Ureter (tissue), 1 donor: ENCODE measurements at places on chromosomes 11 and 22. TPM values are rescaled to one million over a fixed set of nuclear protein-coding genes. Genes with fewer than 3 reads are reported as not detected.

INPPL1 gene
- total RNA-seq = 144 TPM

GRCh38 chr11:38517991-38518390, 1920.0 kb upstream of the RAG2 start:
- no peak for DNase-seq

GRCh38 chr11:74577624-74578396, 14.6 kb upstream of the POLD3 start:
- DNase-seq = no peak

FIBIN gene
- total RNA-seq = 6.1 TPM

GRCh38 chr11:65395961-65396530, 9.6 kb downstream of the FRMD8 start:
- no peak for DNase-seq

- no peak for DNase-seq
These were observed 33.7 kb downstream of the APLP2 start for GRCh38 chr11:130103296-130103814.

- peak; percentile 69 for DNase-seq
These were observed 18.1 kb upstream of the MRTFA start for GRCh38 chr22:40654522-40655167.

DNA sequence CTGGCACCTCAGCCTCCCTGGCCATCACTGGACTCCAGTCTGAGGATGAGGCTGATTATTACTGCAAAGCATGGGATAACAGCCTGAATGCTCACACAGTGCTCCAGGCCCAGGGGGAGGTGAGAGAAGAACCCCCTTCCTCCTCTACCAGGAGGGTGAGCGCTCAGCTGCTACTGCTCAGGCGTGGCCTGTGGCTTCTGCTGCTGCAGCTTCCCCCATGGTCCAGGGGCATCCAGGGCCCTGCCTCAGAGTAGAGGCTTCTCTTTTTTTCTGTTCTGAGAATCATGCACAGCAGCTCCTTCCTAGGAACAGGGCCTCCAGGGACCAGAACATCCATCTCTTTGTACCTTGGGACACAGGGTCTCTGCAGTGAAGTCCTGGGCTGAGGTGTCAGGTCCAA, 83.1 kb downstream of the VPREB1 start:
- no peak for DNase-seq

P4HA3 gene
- 1.7 TPM for total RNA-seq

DNA sequence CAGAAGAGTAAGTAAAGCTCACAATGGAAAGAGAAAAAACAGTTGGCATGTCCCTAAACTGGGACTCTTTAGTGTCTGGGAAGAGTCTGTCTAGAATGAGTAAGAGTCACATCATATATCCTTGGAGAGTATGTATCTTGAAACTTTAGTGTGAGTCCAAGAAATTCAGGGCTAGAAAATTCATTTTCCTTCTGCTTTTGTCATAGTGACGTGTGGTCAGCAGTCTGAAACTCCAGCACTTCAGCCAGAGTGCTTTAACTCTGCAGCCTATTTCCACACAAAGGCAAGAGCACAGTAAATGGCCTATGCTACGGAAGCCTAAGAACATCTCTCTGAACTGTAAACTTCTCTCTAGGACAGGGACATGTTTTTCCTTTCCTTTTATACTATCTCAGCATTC, 174.1 kb downstream of the FAM181B start:
- DNase-seq = no peak

GPR83 gene
- total RNA-seq = not detected

DNA sequence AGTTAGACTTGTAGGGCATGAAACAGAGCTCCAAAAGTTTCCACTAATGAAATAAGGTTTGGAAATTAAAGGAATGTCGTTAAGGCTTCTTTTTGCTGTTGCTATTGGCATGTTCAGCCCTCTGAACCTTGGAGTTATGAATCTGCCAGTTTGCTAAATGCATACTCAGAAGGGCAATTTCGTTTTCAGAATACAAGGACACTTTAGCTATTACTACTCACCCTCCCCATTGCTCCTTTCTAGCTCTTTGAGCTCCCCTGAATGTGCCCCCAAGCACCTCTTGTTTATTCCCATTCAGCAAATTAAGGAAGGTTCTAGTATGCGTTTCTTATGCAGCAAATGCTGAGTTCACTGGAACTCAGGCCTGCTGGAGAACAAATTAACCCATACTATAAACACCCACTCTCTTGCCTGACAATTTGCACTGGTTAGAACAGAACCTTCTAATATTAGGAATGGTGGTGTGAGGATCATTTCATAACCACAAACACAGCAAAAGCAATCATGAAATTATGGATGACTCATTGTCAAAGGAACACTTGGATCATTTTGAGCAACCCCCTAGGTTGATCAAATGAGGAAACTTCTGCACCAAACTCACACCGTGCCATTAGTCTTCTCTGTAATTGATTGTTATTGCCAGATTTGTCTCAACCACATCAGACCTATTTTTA, 26.2 kb upstream of the LIN7C start:
- no peak for DNase-seq

DNA sequence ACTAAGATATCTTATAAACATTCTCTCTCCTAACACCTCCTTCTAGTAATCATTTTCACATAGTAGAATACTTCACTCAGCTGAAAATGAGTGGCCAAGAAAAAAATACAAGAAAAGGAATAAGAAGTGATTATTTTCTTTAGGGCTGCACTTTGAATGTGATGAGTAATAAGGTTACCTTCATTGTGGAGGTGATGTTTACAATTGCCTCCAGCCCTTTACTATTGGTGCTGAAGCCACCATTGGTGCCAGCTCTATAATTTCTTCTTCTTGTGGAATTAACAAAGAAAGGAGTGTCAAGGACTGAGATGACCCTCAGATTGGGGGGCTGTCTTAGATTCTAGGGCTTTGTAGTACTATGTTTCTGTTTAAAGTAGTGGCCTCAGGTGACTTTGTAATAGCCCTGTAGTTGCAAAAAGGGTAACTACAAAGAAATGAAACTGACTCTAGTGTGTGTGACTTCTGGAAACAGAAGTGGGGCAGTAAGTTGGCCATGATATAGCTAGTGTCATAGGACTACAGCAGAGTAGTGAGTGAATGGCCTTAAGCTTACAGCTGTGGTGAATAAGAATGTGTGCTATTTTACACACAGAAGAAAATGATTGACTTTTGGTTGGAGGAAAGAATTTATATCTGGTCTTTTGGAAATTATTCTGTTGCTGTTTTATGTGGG, 287.2 kb downstream of the TMEM135 start:
- no peak for DNase-seq

MGAT3 gene
- 12.9 TPM for total RNA-seq

CASP5 gene
- not detected for total RNA-seq

DNA sequence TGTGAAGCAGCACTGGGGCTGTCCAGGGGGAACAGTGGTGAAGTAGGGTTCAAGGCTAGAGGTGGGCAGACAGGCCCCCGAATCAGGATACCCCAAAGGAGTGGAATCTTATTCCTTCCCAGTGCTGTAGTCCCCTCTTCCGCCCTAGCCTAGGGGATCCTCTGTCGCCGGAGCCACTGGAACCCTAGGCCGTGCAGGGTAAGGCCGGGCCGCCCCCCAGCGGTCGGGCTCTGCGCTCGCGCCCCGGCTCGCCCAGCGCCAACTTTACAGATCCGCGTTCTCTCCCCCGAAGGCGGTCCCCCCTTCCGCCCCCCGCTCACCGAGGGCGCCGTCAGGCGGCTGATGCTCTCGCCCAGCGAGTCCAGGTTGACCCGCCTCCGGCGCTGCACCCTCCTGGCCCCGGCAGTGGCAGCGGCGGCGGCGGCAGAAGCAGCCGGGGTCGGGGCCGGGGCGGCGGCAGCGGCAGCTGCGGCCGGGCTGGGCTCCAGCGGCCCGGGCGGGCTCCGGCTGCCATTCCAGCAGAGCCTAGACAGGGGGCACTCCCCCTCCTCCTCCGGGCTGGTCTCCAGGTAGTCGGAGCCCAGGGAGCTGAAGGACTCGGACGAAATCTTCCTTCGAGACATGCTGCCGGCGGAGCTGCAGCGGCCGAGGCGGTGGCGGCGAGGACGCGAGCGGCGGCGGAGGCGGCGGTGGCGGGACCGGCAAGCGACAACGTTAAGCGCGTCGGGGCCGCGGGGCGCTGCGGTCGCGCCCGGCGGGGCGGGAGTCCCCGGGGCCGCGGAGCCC, 650 bp downstream of the GUCY1A2 start:
- DNase-seq = peak; percentile 57

- no peak for DNase-seq
These were observed 8.4 kb upstream of the RANBP1 start for GRCh38 chr22:20107471-20107901.

CRYBB1 gene
- total RNA-seq = not detected

GRCh38 chr11:121282386-121282785, 10.2 kb upstream of the SC5D start:
- DNase-seq = no peak

GRCh38 chr11:68313574-68314202, 1.3 kb downstream of the LRP5 start:
- DNase-seq = no peak

DNA sequence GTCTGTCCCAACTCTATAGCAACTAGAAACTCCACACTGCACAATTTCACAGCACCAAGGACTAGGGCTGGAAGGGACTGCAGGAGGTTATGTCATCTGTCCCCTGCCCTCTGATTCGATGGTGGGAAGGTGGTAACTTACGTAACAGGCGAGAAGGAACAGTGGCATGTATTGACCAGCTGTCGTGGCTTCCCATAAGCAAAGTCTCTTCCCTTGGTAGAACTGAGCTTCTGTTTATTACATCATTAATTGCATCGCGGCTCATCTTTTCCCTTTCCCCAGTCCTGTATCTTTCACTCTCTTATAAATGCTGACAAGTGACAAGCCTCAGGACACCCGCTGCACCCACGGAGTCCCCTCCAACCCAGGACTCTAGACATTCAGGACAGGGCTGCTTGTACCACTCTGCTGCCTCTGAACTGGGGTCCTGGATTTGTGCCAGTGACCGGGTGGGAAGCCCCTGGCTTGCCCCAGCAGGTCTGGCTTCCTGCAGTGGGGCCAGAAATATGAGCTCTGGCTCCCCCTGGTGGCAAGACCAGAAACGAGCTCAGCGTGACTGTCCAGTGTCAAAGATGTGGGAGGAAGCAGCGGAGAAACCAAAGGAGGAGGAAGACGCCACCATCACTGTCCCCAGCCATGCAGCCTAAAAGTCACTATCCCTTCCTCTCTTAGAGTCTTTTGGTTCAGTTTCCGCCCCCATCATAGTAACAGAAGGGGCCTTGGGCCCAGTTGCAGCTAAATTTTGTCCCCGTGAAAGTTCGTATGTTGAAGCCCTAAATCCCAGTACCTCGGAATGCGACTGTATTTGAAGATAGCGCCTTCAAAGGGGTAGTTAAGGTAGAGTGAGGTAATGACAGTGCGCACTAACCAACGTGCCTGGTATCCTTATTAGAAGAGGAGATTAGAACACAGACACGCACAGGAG, 84.5 kb downstream of the ISX start:
- DNase-seq = peak; percentile 67

TRIM49 gene
- not detected for total RNA-seq

OR4C6 gene
- total RNA-seq = not detected

DNA sequence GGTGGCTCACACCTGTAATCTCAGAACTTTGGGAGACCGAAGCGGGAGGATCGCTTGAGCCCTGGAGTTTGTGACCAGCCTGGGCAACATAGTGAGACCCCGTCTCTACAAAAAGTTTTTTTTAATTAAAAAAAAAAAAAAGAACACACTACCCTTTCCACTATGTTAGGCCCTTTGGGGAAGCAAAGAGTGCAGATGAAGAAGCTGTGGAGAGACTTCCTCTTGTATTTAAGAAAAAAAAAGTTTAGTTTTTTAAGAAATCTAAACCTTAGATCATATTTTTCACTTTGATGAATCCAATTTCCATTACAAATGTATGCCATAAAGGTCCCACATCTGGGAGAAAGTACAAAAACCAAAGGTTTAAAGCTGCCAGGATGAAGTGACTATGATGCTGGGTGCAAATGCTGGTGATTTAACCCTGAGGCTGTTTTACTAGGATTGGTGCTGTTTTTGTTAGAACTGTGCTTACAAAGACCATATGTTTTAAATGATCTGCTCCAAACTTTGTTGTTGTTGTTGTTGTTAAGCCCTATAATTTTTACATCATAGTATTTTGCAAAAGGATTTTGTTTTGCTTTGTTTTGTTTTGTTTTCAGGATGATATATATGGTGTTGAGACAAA, 28.9 kb upstream of the ACER3 start:
- DNase-seq = no peak

DNA sequence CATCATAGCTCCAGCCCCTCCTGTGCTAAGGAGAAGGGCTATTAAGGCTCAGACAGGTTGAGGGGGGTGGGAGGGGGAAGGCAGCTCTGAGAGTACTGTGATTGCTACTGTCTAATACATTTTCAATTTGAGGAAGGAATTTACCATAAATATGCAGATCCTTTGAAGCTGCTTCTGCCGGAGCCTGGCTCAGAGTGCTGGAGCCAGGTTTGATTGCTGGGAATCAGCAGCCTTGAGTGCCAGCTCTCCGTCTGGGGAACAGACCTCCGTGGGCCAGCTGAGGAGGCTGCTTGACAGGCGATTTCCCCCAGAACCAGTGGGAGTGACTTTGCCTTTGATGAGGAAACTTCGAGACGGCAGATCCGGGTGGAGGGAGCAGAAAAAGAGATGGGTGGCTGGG, 141.7 kb upstream of the TBCEL start:
- DNase-seq = no peak

DNA sequence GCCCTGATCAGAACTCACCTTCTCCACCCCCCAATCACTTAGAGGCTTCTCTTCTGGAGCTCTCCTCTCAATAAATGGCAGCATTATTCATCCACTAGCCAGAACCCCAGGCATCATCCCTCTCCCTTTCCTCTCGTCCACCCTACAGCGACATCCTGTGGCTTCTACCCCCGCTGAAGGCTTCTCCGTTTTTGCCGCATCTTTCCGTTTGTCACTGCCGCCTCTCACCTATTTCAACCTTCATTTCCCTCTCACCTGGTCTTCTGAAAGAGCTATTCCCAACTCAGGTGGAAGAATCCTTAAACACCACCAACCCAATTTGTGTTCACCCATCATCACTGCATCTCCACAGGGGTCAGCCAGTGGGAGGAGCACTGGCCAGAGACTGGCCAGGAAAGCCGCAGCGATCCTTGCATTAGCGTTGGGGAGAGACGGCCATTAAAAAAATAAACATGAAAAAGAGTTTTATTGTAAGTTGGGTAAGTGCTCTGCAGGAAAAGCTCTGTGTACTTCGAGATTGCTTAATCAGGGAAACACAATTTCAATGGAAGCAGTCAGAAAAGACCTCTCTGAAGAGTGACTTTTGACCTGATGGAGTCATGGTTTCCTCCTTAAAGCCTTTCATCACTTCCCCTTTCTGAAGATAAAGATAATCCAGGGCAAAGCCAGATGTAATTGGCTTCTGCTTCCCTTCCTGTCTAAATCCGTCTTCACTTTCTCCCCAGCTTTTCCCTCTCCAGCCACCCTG, 36.7 kb downstream of the SPATA19 start:
- no peak for DNase-seq

DNA sequence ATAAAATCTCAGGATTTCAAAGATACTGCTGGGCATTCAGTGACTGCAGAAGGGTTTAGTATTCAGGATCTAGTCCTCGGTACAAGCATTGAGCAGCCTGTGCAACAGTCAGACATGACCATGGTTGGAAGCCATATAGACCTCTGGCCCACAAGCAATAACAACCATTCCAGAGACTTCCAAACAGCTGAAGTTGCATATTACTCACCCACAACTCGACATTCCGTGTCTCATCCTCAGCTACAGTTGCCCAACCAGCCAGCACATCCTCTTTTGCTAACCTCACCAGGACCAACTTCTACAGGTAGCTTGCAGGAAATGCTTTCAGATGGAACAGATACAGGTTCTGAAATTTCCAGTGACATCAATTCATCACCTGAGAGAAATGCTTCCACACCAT, 156.8 kb downstream of the C11orf91 start:
- no peak for DNase-seq

ASRGL1 gene
- total RNA-seq = 6.2 TPM
